Osteocyte (in vitro differentiated cells): ENCODE measurements at places on chromosomes 7 and 10. TPM values are rescaled to one million over a fixed set of nuclear protein-coding genes. Genes with fewer than 3 reads are reported as not detected.

DNA sequence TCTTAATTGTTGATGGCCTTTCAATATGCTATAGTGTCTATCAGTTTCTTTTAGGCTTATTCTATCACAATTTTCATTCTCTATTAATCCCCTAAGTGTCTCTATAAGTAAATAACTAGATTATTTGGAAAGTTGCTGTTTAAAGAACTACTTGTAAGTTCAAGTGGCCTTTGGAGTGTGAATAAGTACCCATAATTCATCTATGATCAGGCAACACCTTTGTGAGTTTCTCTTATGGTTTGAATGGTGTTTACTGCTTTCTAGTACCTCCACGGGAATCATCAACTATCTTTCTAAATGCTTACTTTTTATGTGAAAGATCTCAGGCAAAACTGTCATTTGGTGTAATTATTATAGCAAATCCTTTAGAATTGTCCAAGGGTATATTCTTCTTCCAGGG is 166.7 kb downstream of the POU6F2 start:
- no peak for DNase-seq
- H3K27ac ChIP-seq: no peak overlapping the region
- H3K27me3 ChIP-seq: peaks cover 10% of the 10 kb centered on the region
- no peaks in the 10 kb centered on the region for H3K4me1 ChIP-seq
- H3K36me3 ChIP-seq: no peaks in the 10 kb centered on the region
- no peak overlapping the region for H3K4me3 ChIP-seq

HEPACAM2 gene
- total RNA-seq: not detected in 2 replicates

GRCh38 chr7:90119178-90119971 is 34.9 kb upstream of the STEAP1 start:
- DNase-seq: no peak
- H3K4me1 ChIP-seq: peaks cover 5% of the 10 kb centered on the region
- peak overlapping the region; percentile 55 for H3K4me3 ChIP-seq
- H3K36me3 ChIP-seq: no peaks in the 10 kb centered on the region
- H3K27me3 ChIP-seq: peaks cover 31% of the 10 kb centered on the region

GRCh38 chr10:131546086-131546810 is 234.7 kb upstream of the TCERG1L start:
- no peak overlapping the region for H3K4me3 ChIP-seq
- no peaks in the 10 kb centered on the region for H3K36me3 ChIP-seq
- DNase-seq: peak; percentile 80
- no peaks in the 10 kb centered on the region for H3K4me1 ChIP-seq
- H3K27me3 ChIP-seq: no peaks in the 10 kb centered on the region
- no peak overlapping the region for H3K27ac ChIP-seq

DNA sequence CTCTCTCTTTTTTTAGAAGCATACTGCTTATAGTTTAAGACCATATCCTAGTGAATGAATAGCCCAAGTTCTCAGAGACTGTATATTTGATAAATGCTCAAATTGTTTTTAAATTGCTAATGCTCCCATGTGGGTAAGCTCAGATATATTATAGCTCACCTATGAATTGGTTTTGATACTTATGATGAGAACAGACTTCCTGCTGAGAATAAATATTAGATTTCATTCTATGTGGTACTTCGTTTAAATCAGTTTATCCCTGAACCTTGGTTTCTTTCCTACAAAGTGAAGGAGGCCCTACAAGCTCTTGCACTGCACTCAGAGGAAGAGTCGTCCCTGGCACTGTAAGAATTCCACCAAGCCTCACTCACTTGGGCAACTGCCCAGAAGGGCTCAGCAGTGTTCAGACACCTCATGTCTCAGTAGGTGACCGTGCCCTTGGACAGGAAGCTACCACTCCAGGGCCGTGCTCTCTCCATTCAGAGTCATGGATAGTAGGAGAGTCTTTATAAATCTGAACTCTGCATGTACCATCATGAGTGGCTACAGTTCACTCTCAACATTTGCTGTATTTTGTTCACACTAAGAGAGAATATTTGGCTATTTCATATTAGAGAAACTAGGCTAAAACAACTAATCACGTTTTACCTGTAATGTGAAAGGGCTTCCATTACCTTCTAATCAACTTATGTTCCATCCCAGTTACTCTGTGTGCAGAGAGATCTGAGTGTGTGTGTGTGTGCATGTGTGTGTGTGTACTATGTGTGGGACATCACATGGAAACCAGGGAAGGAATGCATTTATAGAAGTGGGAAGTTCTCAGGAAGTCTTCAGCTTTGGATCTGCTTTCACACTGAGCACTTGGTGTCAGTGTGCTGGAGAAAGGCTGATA is 93.8 kb downstream of the PTPRE start:
- no peaks in the 10 kb centered on the region for H3K36me3 ChIP-seq
- no peak for DNase-seq
- peaks cover 21% of the 10 kb centered on the region for H3K27me3 ChIP-seq
- H3K4me1 ChIP-seq: peaks cover 9% of the 10 kb centered on the region

- H3K4me1 ChIP-seq: peaks cover 8% of the 10 kb centered on the region
- no peak for DNase-seq
- no peaks in the 10 kb centered on the region for H3K36me3 ChIP-seq
- H3K27ac ChIP-seq: no peak overlapping the region
- H3K4me3 ChIP-seq: no peak overlapping the region
- H3K27me3 ChIP-seq: no peaks in the 10 kb centered on the region
These were observed 25.8 kb upstream of the TSPAN13 start for GRCh38 chr7:16727736-16728135.

UCMA gene
- not detected in 2 replicates for total RNA-seq

HOGA1 gene
- total RNA-seq: not detected in 2 replicates

GRCh38 chr10:30602747-30603146 is 26.8 kb downstream of the LYZL2 start:
- no peak for DNase-seq
- H3K27me3 ChIP-seq: no peaks in the 10 kb centered on the region
- no peak overlapping the region for H3K27ac ChIP-seq
- peaks cover 15% of the 10 kb centered on the region for H3K4me1 ChIP-seq

LYZL1 gene
- total RNA-seq: not detected in 2 replicates

DNA sequence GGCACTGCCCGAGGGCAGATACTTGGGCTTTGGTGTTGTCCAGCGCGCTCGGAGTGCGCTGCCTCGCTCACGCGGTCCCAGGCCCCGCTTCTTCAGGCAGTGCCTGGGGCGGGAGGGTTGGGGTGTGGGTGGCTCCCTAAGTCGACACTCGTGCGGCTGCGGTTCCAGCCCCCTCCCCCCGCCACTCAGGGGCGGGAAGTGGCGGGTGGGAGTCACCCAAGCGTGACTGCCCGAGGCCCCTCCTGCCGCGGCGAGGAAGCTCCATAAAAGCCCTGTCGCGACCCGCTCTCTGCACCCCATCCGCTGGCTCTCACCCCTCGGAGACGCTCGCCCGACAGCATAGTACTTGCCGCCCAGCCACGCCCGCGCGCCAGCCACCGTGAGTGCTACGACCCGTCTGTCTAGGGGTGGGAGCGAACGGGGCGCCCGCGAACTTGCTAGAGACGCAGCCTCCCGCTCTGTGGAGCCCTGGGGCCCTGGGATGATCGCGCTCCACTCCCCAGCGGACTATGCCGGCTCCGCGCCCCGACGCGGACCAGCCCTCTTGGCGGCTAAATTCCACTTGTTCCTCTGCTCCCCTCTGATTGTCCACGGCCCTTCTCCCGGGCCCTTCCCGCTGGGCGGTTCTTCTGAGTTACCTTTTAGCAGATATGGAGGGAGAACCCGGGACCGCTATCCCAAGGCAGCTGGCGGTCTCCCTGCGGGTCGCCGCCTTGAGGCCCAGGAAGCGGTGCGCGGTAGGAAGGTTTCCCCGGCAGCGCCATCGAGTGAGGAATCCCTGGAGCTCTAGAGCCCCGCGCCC is at the start of gene NPY:
Gene NPY (plus strand): TSS at position 294 of the 802 bp plus-strand sequence. CDS start 1,051 bp downstream, outside the sequence.
- no peaks in the 10 kb centered on the region for H3K36me3 ChIP-seq
- H3K4me3 ChIP-seq: no peak within 1 kb of the TSS
- no peak within 1 kb of the TSS for H3K27ac ChIP-seq
- H3K27me3 ChIP-seq: peaks cover 30% of the 10 kb centered on the region

JAZF1 gene
- total RNA-seq: 17.2 and 19.8 TPM in 2 replicates

- H3K27ac ChIP-seq: no peak overlapping the region
- no peaks in the 10 kb centered on the region for H3K4me1 ChIP-seq
- H3K4me3 ChIP-seq: no peak overlapping the region
- no peaks in the 10 kb centered on the region for H3K36me3 ChIP-seq
- no peak for DNase-seq
These were observed 661.8 kb upstream of the MBL2 start for GRCh38 chr10:53434413-53434812.

- H3K36me3 ChIP-seq: no peaks in the 10 kb centered on the region
- peak; percentile 75 for DNase-seq
These were observed 348.5 kb downstream of the GRID1 start for GRCh38 chr10:86017841-86018734.

DNA sequence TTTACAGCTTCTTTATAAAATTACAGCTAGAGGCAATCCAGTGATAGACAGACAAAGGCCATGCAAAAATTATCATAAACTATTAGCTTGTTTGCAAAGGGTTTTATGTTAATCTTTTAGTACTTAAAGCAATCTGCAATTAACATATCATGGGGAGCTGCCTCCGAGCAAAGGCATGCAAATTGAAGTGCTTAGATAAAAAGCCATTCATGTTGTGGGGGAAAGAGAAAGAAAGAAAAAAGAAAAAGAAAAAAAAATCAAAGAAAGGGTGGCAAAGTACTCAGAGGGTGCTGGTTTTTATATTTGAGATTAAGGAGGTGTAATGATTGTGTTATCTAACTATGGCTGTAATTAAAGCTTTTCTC is 799.5 kb downstream of the LRMDA start:
- H3K27me3 ChIP-seq: peaks cover 2% of the 10 kb centered on the region
- no peak overlapping the region for H3K4me3 ChIP-seq
- H3K4me1 ChIP-seq: peaks cover 9% of the 10 kb centered on the region

TRIM50 gene
- not detected in 2 replicates for total RNA-seq

DNA sequence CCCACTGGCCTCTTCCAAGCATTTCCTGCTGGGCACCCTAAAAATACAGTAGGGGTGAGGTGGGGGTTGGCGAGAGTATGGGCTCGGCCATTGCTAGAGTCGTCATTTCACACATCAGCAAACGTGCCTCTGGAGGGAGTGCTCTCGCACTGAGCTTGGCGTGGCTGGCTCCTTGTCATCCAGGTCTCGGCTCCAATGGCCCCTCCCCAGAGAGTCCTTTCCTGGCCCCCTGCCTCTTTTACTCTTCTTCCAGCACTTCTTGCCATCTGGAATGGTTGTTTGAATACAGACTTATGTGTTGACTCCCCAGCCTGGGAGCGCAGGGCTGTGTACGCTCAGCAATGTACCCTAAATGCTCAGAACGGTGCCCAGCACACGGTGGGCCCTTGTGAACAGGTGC is 18.8 kb downstream of the UNC5B start:
- H3K36me3 ChIP-seq: no peaks in the 10 kb centered on the region
- no peaks in the 10 kb centered on the region for H3K27me3 ChIP-seq
- no peak overlapping the region for H3K4me3 ChIP-seq
- H3K27ac ChIP-seq: no peak overlapping the region
- H3K4me1 ChIP-seq: peaks cover 17% of the 10 kb centered on the region
- no peak for DNase-seq

EGR2 gene
- 5.4 and 11.7 TPM in 2 replicates for total RNA-seq

- peaks cover 4% of the 10 kb centered on the region for H3K27me3 ChIP-seq
- H3K4me3 ChIP-seq: no peak overlapping the region
These were observed 215.7 kb downstream of the USP6NL start for GRCh38 chr10:11395581-11396310.

- no peaks in the 10 kb centered on the region for H3K4me1 ChIP-seq
- H3K27me3 ChIP-seq: peaks cover 5% of the 10 kb centered on the region
- H3K27ac ChIP-seq: no peak overlapping the region
- H3K36me3 ChIP-seq: no peaks in the 10 kb centered on the region
- DNase-seq: no peak
These were observed 26.9 kb upstream of the TPK1 start for GRCh38 chr7:144862612-144863319.

- no peaks in the 10 kb centered on the region for H3K4me1 ChIP-seq
- H3K4me3 ChIP-seq: no peak overlapping the region
- DNase-seq: no peak
- H3K27me3 ChIP-seq: no peaks in the 10 kb centered on the region
- no peak overlapping the region for H3K27ac ChIP-seq
- no peaks in the 10 kb centered on the region for H3K36me3 ChIP-seq
These were observed 201.9 kb upstream of the TCERG1L start for GRCh38 chr10:131513445-131513844.

DNA sequence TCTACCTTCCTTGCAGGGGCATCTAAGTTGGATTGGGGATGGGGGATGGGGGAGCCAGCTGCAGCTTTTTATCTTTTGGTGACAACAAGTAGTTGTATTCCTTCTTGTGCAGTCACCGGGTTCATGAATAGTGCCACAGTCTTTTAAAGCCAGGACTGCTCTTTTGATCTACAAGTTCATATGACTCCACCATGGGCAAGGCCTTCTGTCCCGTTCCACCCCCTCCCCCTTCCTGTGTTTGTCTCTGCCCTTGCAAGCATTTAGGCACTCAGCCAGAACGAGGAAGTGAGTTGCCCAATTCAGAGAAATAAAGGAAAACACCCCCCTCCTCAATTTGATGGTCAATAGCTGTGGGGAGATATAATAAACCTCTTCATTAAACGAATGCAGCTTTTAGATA is 44.8 kb upstream of the EGR2 start:
- H3K27ac ChIP-seq: no peak overlapping the region
- H3K4me1 ChIP-seq: no peaks in the 10 kb centered on the region
- peaks cover 38% of the 10 kb centered on the region for H3K27me3 ChIP-seq
- H3K4me3 ChIP-seq: no peak overlapping the region
- H3K36me3 ChIP-seq: no peaks in the 10 kb centered on the region
- no peak for DNase-seq

GRCh38 chr7:22571766-22572165 is 71.8 kb upstream of the STEAP1B start:
- no peak for DNase-seq
- no peak overlapping the region for H3K27ac ChIP-seq
- H3K36me3 ChIP-seq: no peaks in the 10 kb centered on the region
- H3K4me3 ChIP-seq: no peak overlapping the region
- no peaks in the 10 kb centered on the region for H3K27me3 ChIP-seq
- H3K4me1 ChIP-seq: peaks cover 22% of the 10 kb centered on the region

- H3K4me3 ChIP-seq: peak overlapping the region; percentile 46
- peaks cover 3% of the 10 kb centered on the region for H3K36me3 ChIP-seq
- peaks cover 60% of the 10 kb centered on the region for H3K4me1 ChIP-seq
These were observed 73.3 kb downstream of the ARID5B start for GRCh38 chr10:61974601-61975390.

- peak overlapping the region; percentile 91 for H3K4me3 ChIP-seq
- no peaks in the 10 kb centered on the region for H3K36me3 ChIP-seq
- no peaks in the 10 kb centered on the region for H3K27me3 ChIP-seq
These were observed 815 bp downstream of the CCSER2 start for GRCh38 chr10:84329196-84329611.
